Hematopoietic multipotent progenitor cell treated with erythropoietin and hydrocortisone succinate and interleukin-3 and kit ligand, for 15 days (in vitro differentiated cells): ENCODE measurements at places on chromosomes 13 and 19.

GRCh38 chr13:43805071-43805468 lies 18.3 kb upstream of the ENOX1 start:
- DNase-seq, result no peak

GRCh38 chr19:8261347-8261746 lies 46.8 kb downstream of the CD320 start:
- no peak for DNase-seq

DNA sequence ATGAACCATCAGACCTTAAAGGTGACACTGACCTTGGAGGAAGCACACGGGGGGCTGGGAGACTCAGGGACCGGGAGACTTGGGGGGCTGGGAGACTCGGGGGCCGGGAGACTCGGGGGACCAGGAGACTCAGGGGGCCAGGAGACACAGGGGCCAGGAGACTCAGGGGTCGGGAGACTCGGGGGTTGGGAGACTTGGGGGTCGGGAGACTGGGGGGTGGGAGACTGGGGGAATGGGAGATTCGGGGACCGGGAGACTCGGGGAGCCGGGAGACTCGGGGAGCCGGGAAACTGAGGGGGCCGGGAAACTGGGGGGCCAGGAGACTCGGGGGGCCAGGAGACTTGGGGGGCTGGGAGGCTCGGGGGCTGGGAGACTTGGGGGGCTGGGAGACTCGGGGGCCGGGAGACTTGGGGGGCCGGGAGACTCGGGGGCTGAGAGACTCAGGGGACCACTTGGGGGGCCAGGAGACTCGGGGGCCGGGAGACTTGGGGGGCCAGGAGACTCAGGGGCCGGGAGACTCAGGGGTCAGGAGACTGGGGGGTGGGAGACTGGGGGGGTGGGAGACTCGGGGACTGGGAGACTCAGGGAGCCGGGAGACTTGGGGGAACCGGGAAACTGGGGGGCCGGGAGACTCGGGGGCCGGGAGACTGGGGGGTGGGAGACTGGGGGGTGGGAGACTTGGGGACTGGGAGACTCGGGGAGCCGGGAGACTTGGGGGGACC lies 62.9 kb downstream of the RASA3 start:
- no peak for DNase-seq

DNA sequence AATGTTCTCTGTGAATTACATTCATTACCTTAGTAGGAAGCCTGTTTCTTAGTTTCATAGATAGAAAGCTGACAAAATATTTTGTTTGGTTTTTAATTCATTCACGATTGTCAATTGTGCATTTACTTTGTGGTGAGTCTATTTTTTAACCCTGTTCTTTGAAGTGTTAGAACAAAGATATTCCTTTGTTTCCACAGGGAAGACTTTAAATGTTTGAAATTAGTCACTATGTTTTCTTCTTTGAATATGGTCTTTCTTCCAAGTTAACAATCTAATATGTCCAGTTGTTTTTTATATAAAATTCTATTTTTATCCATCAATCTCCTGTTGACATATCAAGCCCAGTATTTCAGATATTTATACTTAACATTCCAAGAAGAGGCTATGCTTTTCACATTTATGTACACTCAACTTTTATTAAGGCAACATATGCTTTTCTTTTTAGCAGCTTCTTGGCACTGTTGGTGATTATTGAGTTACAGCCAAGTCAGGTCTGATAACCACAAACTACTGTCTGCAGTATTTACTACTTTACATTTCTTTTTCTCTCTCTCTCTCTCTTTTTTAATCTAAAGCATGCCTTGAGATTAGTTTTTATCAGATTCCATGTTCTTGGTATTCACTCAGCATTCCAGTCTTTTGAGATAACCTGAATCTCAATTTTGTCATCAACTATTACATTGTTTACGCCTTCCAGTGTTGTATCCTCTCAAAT lies 812.8 kb upstream of the SLC10A2 start:
- no peak for DNase-seq

GRCh38 chr13:35954207-35954560 lies 177.0 kb downstream of the DCLK1 start:
- DNase-seq, result no peak

- DNase-seq, result no peak
These were observed 32.2 kb downstream of the SLC10A2 start for GRCh38 chr13:103033999-103034398.

DNA sequence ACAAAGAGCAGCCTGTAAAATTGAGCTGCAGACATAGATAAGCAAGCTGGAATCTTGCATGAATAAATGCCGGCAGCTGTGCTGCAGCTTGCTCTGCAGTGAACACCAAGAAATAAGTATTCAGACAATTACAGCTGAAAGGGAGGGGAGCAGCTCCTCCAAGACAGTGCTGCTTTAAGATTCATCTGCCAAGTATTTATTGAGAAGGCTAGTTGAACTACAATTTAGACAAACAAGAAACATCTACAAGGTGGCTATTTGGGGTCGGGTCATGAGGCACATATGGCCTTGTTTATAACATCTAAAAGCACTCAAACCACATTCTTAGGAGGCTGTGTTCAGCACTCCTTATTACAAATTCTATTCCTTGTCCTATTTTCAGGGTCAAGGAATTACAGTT lies 34.9 kb downstream of the ZNF726 start:
- no peak for DNase-seq

- DNase-seq, result no peak
These were observed 151.6 kb downstream of the FOXO1 start for GRCh38 chr13:40514802-40515201.

- DNase-seq, result no peak
These were observed 4.1 kb downstream of the NLRP13 start for GRCh38 chr19:55927991-55928390.
